Caki2 (cell line): ENCODE measurements at places on chromosomes 7 and 10. TPM values are rescaled to one million over a fixed set of nuclear protein-coding genes. Genes with fewer than 3 reads are reported as not detected.
A peak's percentile ranks its signal among the peaks of the same experiment; 100 is the strongest.

DNA sequence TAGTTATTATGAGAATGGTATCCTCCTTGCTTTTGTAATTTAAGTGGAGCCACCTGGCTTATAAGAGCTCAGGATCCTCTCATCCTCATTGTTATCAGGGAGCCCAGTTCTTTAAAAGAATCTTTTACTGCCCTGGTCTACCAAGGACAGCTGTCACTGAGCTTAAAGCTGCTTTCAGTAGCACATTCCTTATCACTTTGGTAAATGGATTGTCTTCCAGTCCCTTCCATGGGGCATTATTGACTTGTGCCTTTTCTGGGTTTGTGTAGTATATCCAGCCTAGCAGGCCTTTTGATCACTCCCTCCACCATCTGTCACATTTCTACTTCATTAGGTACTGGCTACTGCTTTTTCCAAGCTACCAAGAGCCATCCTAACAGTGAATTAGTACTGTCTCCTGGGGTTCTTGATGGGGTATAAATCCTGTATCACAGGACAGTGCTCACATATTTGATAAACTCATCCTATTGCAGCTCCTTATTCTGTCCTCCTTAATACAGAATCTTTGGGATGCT, 208.9 kb downstream of the TMEM26 start:
- no peak for DNase-seq

DNA sequence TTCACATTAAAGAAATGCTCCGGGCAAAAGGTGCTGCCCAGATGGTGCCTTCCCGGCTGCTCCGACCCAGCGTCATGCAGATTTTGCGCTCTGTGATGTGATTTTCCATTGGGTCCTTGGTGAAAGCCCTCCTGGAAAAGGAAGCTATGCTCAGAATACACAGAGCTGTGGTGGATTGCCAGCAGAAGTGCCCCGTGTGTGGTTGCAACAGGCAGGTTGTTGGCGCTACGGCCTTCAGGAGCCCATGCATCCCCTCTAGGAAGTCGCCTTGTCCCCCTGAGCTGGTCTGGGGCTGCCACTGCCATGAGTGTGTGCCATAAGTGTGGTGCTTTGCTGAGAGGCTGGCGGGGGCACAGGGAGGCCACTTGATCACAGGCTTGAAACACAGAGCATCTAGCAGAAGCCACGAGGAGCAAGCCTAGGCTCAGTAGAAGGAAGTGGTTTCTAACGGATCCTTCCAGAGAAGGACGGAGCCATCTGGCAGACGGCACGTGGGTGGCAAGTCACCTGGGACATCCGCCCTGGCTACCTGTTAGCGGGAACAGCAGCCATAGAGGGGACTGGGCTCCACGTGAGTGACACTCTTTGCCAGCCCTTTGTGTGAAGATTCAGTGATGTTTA, 210.9 kb downstream of the CUX1 start:
- DNase-seq: no peak

The ZNF365 gene
- total RNA-seq: 3.4 and 10.1 TPM in 2 replicates

The HOXA1 gene
- 0.38 and 3.9 TPM in 2 replicates for total RNA-seq

The GARIN1A gene
- not detected in 2 replicates for total RNA-seq

DNA sequence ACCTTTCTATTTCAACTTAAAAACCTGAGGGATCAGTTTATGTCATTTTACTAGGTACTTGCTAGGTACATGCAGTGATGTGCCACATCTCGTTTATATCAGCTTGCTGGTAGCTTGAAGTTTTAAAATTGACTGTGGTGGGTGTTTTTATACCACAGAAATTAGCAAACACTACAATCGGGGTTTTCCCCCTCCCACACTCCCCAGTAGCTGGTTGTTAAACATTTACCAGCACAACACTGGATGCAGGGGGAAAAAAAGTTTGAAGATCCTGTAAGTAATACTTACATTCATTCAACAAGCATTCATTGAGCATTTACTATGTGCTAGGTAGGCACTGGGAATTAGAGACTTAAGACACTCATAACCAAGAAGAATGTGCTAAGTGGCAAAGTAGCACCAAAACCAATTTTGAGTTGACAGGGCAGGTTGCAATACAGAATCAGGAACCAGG, 32.6 kb downstream of the USP6NL start:
- no peak for DNase-seq

- no peak for DNase-seq
Measured at GRCh38 chr7:128358233-128358632, 3.3 kb downstream of the PRRT4 start.

DNA sequence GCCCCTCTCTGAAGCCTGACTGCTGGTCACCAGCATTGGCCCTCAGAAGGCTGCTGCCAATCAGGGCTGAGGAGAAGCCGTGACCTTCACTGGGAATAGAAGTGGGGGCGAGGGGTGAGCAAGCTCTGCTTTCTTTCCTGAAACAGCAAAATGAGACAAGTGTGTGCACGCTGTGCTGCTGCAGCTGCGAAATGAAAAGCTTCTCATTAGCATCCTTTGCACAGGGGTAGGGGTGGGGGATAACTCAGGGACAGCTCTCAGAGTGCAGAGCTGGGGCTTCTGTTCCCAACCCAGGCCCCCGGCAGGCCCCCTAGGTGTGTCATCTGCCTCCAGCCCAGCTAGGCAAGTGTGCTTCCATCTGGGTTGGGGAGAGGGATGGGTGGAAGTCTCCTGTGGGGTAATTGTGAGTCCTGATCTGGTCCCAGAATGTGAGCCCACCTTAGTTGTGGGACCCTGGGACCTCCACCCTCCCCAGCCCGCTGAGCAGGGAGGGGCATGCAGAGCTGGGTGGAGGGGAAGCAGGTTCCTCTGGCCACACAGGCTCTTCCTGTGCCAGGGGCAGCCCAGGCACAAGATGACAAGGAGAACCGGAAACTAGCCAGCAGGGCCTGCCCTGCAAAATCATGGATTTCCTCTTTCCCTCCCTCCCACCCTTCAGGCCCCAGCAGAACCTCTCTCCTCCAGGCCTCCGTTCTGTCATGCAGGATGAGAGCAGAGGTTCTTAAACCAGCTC, 22.2 kb downstream of the ZNF467 start:
- DNase-seq: no peak

GRCh38 chr10:21519397-21519933, 6.0 kb downstream of the SKIDA1 start:
- no peak for DNase-seq

DNA sequence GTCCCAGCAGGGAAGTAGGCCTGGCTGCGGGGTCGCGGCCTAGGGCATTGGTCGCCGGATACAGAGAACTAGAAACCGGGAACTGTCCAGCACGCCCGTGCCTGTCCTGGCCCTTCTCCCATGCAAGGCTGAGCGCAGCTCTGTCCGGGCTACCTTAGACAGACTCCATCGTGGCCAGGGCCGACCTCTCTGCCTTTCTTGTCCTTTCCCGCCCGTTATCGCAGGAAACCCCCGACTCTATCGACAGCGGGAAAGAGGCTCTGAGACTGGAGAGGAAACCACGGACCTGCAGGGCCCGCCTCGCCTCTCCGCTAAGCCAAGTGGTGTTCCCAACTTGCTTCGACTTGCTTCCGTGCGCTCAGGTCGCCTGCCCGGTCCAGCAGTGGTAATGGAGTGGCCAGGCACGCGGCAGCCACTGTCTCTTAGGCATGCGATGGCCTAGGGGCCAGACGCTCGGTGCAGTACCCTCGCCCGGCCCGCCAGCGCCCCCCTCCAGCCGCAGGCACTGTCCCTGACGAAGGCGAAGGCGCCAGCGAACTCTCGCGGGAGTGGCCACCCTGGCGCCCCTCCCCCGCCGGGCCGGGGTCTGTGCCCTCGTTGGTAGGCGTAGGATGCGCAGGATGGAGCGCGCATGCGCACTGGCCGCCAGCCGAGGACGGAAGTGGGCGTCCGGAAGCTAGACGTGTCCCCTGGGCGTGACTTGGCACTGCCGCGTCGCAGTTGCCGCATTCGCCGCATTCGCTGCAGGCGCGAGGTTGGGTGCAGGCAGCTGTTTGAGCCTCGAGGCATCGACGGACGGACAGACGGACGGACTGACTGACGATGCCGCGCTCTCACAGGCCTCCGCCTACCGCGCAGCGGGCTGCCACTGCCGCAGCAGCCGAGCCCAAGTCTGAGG, 54.4 kb downstream of the MCMBP start:
- no peak for DNase-seq

The ASIC3 gene
- 0.84 and 1.6 TPM in 2 replicates for total RNA-seq

DNA sequence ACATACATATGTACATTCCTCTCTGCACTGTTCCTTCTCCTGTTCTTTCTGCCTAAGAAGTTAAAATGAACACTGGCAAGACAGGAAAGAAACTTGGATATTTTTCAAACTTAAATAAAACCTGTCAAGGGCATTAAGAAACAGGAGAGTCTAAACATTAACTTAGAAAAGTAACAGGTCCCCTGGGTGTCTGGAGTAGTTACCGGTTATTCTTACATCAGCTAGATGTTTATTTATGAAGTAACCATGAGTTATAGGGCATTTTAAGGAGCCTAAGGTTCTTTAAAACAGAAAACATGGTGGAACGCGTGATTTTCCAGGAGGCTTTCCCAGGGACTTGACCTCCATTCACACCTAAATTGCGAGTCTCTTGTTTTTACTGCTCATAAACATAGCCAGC, 148.2 kb downstream of the PRKCQ start:
- DNase-seq: no peak

GRCh38 chr10:95277614-95278013, 13.2 kb downstream of the PDLIM1 start:
- DNase-seq: no peak

DNA sequence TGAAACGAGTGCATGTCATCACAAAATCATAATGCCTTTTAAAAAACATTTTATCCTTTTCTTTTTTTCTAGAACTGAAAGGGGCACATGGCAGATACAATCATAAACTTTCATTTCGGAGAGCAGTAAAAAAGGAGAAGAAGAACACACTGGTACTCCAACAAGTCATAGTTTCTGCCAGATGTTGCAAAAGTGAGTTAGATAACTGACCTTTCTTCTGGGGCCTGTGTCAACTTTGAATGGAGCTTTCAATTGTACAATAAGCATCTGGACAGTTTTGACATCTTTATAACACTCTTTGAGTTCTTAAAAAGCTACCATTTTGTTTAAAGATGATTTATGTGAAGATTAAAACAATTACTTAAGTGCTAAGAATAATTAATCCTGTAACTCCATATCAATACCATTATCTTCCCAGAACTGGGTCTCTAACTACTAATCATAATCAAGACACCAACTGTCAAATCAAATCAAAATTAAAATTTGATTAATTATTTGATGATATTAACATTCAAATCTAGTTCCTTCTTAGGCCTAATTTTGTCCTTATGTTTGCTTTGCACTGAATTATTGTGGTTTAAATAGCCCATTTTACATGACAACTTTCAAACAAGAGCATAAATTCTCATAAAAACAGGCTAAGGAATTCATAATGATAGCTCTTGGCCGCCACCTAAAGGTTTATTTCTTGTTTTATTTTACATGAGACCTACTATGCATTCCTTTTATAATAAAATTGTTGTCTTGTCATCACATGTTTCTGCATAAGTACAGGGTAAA, 19.5 kb upstream of the ITGB8 start:
- DNase-seq: peak; percentile 64

GRCh38 chr10:17989908-17990767, 38.4 kb downstream of the SLC39A12 start:
- DNase-seq: peak; percentile 66

DNA sequence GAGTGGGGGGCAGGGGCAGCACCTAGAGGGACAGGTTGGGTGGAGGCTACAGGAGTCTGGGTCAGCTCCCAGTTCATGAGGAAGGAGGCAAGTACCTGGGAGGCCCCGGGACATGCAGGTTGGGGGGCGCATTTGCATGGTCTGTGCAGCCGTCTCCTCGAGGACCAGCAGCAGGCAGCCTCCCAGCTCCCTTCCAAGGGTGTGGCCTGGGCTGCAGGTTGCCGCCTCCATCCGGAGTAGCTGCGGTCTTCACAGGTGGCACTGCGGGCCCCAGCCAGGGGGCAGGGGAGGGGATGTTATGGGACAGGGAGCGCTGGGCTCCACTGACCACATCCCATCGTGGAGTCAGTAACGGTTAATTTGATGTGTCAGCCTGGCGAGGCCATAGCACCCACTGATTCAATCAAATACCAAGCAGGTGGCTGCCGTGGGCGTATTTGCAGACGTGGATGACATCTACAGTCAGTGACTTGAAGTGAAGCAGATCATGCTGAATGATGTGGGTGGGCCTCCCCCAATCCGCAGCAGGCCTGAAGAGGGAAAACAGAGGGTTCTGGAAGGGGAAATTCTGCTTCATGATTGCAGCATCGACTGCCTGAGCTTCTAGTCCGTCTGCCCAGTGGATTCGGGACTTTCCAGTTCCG, 81.6 kb downstream of the PRKAG2 start:
- no peak for DNase-seq

DNA sequence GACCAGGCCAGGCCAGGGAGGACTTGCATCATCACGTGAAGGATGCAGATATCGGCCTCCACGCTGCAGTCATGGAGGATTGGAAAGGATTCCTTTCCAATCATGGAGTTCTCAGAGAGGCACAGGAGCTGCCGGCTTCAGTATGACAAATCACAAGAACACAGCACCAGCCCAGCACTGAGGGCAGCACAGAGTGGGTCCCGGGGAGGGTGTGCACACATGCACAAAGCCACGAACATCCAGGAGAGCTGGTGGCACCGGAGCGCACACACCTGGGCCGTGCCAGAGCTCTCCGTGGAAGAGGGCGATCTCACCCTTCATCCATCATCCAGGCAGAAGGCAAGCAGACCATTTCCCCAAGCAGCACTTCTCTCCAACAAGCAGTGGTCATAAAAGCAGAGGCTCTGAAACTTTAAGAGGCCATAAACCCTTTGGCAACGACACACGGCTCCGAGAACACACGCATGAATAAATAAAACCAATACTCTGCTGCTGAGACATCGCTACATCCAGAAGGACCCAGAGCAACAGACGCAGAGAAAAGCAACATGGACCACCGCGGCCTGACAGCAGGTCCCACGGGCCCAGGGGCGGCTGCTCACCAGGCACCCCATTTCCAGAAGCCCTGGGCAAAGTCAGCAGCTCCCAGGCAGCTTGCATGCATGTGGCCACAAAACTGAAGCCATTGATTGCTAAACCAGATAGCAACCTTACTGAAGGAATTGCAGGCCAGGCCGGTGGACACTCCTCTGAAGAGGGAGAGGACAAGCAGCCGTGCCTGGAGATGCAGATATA, 180.8 kb downstream of the USP6NL start:
- no peak for DNase-seq

GRCh38 chr7:126574276-126575250, 678.2 kb downstream of the GRM8 start:
- DNase-seq: peak; percentile 36

The MYH16 gene
- 0.09 and 0.24 TPM in 2 replicates for total RNA-seq

The FAM241B gene
- total RNA-seq: 14.2 and 21.6 TPM in 2 replicates

The IQUB gene
- 0.10 TPM in 1 of 2 replicates, not detected in the other for total RNA-seq
